ENCODE measurements at places on chromosomes 3 and 15.

DNA sequence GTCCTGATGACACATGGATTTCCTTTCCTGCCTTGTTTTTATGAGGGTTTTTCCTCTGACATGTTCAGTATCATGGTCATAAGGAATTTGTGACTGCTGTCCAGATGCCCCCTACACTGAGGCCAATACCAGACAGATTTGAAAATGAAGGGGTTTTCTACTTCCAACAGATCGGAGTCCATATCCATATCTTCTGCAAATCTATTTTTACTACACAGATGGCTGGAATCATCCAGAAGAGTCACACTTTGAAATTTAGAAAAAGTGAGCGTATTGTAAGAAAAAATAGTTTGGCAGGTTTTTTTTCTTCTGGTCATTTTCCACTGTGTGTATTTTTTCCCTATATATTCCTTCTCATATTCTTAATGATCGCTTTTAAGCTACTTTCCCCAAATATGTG lies 197.5 kb upstream of the LRRC3B start:
- no peak for DNase-seq

- no peak for DNase-seq
Observed at GRCh38 chr3:32288819-32289218, 50.3 kb downstream of the CMTM8 start.

DNA sequence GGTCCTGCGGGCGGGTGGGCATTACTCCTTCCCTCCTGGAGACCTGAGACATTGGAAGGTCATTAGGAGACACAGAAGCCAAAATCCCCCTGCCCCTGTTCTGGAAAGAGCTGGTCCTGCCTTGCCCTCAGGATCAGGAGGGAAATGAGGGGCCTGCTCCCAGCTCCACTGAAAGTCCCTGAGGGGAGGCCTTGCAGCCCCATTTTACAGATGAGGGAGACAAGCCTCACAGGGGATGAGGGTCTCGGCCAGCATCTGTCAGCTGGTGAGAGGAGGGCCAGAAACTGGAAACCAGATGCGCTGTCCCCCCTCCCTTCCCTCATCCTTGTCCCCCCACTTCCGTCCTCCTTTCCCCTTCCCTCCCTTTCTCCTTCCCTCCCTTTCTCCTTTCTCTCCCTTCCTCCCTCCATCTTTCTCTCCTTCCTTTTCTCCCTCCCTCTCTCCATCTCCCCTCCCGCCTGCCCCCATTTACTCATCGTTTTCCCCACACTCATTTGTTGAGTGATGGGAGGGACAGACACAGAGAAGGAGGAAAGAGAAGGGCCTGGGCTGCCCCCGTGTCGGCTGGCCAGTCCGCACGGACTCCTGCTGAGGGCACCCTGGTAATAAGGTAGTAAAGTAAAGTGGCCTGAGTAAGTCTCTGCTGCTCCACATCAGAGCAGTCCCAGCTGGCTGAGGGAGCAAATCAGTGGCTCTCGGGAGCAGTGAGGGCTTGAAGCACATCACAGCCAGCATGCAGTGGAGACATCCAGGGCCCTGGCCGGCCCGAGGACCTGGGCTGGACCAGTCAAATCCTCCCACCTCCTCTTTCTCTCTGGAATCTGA lies 112.4 kb upstream of the ALDH1A3 start:
- DNase-seq = no peak

GRCh38 chr3:56829533-56829932 lies 27.8 kb upstream of the ARHGEF3 start:
- no peak for DNase-seq

- DNase-seq = no peak
Observed at GRCh38 chr3:183375787-183376186, 52.6 kb downstream of the MCF2L2 start.

DNA sequence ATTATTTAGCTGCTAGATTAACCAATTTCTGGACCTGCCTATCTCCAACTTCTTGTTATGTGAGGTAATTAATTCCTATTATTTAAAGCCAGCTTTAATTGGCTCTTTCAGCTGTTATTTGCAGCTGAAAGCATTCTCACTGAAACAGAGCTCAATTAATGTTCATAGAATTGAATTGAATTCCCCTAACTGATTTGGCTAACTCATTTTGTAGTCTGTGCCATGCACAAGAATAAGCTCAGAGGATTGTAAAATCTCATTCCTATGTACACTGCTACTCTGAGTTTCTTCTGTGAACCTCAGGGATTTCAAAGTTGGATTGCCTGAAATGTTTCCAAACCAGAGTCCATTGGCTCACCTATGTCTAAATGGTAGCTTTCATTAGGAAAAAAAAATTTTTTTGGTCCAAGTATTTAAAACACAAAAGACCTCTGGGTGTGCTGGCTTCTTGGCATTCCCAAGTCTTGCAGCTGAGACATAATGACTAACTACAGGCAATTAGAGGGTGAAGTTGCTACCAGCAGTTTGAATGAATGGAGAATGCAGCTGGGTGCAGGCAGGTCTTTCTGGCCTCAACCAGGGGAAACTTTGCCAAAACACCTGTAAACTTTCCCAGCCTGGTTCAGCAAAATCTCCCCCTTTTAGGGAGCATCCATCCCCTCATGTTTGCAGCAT lies 134.3 kb downstream of the EDEM1 start:
- DNase-seq = no peak

DNA sequence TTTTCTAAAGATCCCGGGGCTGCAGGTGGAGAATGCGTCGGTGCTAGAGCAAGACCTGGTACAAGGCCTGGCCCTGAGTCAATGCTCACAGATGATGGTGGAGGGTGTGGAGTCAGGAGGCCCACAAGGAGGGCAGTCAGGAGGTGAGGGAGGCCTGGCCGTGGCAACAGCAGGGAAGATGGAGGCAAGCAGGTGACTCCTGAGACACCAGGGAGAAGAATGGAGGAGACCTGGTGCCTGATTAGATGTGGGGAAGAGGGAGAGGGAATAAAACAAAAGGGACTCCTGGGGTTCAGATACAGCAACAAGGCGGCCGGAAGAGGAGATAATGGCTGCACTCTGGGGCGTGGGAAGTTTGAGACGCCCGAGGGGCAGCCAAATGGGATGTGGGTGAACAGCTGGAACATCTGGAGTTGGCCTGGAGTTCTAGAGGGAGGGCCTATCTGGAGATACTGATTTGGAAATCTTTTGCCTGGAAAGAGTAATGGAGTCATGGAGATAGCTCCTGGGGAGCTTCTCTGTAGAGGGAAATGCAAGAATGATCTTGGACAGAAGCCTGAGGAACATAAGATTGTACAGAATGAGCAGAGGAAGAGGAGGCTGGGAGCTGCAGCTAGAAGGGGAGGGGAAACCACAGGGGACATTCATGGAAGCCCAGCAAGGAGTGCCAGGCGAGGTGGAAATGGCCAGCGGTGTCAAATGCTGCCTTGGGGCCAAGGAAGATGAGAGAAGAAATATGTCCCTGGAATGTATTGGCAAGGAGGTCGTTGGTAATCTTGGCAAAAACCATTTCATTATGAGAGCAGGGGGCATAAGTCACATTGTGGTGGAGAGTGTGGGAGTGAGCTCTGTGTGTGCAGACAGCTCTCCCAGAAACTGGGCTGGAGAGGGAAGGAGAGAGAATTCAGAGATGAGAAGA lies 67.5 kb upstream of the CORO2B start:
- no peak for DNase-seq

DNA sequence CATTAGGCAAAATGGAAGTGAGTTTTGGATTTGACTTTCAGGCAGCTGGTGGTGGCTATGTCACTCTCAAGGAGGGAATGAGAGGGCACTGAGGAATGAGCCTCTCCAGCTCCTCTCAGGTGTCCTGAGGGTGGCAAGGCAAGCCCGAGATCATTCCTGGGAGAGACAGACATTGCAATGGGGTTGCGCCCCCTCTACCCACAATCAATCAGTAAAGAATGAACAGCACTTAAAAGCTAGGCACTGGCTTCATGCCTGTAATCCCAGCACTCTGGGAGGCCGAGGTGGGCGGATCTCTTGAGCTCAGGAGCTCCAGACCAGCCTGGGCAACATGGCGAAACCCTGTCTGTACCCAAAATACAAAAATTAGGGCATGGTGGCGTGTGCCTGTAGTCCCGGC lies 14.1 kb upstream of the SHF start:
- no peak for DNase-seq

DNA sequence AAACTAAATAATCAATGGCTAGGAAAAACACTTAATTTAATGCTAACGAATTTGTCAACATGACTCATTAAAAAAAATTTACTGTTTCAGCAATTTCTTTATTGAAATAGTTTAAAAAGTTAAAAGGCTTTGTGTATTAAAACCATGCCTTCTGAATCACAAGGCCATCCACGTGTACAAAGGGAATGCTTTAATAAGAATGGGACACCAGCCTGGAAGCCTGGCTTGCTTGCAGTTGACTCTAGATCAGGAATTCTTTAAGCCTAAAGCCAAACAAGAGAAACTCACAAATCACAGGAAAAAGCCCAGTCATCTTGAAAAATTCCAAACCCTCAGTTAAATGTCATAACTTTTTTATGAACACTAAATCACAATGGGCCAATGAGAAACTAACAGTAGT lies 137.6 kb downstream of the PEAK1 start:
- DNase-seq = no peak

GRCh38 chr3:134810052-134810435 lies 15.0 kb downstream of the EPHB1 start:
- no peak for DNase-seq

GRCh38 chr3:30707825-30708224 lies 101.4 kb downstream of the TGFBR2 start:
- no peak for DNase-seq

DNA sequence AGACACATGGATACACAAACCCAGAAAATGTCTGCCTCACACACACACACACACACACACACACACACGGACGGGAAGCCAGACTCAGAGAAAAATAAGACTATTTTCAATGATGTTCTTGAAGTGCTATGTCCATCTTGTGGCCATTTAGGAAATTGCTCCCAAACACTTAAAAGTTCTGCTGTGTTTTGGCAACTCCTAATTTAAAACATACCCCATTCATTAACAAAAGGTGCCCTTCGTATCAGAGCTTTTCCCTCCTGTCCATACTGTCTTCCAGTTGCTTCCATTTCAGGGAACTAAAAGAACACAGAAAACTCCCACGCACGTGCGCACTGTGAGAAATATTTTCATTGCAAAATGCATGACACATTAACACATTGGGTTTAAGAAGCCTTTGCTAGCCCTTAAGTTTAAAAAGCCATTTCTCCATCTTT lies 44.6 kb downstream of the SLC12A1 start:
- DNase-seq = no peak

GRCh38 chr3:127043041-127043641 lies 60.2 kb downstream of the PLXNA1 start:
- no peak for DNase-seq

DNA sequence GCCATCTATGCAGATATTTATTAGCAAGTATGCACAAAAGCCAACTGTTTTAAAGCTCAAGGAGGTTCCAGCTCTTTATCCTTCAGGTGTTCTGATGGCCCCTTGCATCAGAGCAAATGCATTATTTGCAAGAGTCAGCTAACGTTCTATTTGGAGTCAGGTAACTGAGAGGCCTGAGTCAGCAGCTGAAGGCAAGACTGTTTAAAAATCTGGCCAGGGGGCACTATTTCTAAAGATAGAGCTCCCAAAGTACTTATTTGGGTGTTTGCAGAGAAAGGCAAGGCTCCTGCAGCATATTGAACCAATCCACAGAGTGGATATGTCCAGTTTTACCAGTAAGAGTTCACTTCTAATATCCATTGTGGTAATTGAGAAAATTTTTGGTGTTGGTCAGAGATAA lies 146.1 kb downstream of the LRTM1 start:
- no peak for DNase-seq

GRCh38 chr15:41659855-41660234 lies 360 bp upstream of the MGA start:
- no peak for DNase-seq

- DNase-seq = no peak
Observed at GRCh38 chr3:59873576-59874230, 823.9 kb upstream of the CFAP20DC start.

- DNase-seq = no peak
Observed at GRCh38 chr15:77988347-77989295, 88.9 kb downstream of the TBC1D2B start.

DNA sequence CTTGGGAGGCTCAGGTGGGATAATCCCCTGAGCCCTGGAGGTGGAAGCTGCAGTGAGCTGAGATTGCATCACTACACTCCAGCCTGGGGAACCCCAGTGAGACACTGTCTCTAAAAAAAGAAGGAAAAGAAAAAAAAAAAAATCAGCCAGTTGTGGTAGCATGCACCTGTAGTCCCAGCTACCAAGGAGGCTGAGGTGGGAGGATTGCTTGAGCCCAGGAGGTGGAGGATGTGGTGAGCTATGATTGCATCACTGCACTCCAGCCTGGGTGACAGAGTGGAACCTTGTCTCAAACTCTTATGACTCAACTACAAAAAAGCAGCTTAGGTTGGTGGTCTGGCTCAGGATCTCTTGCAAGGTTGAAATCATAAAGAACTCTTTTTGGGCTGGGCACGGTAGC lies 19.3 kb upstream of the GPX1 start:
- DNase-seq = no peak

DNA sequence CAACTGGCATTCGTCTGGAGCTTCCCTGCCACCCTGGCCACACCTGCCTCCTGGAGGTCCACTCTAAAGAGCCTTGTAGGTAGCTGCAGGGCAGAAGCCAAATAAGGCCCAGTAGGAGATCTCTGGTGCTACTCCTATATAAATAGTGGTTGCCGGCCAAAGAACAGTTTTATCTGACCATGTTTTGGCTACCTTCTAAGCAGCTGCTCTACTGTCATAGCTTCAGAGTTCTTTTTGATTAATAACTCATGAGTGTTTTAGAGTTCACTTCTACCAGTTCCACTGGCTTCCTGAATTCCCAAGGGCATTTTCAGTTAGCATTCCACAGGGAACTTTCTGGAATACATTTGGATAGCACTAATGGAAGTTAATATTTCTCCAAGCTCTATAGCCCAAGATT lies 154.6 kb downstream of the B3GALNT1 start:
- no peak for DNase-seq

DNA sequence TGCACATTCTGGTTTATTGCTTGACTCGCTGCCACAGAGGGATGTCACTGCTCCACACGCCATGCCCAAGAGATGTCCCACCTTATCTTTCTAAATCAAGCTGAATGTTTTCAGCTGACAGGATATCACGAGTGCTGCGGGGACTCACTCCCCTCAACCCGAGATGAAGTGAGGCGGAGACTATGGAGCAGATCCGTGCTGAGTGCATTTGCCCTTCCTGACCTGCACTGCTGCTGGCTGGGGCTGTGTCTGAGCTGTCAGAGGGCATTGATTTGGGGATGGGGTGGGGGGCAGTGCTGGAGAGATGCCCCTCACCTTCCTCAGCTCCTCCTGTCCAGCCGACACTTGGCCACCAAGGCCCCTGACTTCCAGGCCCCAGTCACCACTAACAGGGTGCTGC lies 40.5 kb upstream of the CSPG4 start:
- no peak for DNase-seq

GRCh38 chr15:93417631-93418030 lies 328.6 kb upstream of the RGMA start:
- no peak for DNase-seq

DNA sequence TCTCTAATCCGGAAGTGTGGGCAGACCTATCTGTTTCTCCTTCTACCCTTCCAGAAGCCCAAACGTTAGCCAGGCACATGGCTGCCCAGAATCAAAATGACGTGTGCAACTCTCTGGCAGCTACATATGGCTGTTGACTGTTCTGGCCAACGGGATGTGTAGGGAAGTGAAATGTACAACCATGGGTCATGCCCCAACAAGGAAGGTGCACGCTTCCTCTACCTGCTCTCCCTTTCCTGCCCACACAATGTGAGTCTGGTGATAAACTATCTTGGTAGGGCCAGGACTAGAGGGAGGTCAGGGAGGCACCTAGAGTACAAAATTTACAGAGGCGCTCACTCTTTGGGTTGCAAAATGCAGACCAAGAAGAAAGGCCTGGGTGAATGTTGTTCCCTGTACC lies 495.9 kb upstream of the PROK2 start:
- DNase-seq = no peak

- DNase-seq = no peak
Observed at GRCh38 chr3:139527265-139527664, 12.3 kb downstream of the RBP1 start.
